ENCODE measurements at places on chromosomes 4 and X. TPM values are rescaled to one million over a fixed set of nuclear protein-coding genes. Genes with fewer than 3 reads are reported as not detected.

- H3K4me3 ChIP-seq: no peak overlapping the region
- DNase-seq: no peak
- peaks cover 21% of the 10 kb centered on the region for H3K27me3 ChIP-seq
Measured at GRCh38 chr4:182835006-182835740, 82.0 kb downstream of the DCTD start.

DNA sequence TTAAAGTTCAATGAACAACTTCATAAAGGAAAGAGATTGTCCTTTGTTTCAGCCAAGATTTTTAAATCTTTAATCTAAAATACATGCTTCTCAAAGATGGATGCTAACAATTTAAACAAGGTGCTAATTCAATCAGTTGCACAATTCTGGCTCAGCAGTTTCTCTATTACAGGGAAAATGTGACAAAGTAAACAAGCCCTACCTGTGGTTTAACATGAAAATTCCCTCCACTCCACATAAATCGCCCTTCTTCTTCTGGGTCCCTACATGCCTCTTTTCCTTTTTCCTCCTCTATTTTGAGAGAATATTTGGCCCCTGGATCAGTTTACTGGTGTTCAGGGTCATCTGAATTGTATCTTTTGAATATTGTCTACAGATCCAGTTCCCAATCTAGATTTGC lies 80.6 kb downstream of the FRYL start:
- no peak overlapping the region for H3K4me3 ChIP-seq
- no peak overlapping the region for H3K27ac ChIP-seq
- no peak for DNase-seq
- no peaks in the 10 kb centered on the region for H3K27me3 ChIP-seq

Gene FREM3
- total RNA-seq: not detected

Gene UTP14A
- 37.0 TPM for total RNA-seq

Gene ZAR1
- total RNA-seq: not detected

DNA sequence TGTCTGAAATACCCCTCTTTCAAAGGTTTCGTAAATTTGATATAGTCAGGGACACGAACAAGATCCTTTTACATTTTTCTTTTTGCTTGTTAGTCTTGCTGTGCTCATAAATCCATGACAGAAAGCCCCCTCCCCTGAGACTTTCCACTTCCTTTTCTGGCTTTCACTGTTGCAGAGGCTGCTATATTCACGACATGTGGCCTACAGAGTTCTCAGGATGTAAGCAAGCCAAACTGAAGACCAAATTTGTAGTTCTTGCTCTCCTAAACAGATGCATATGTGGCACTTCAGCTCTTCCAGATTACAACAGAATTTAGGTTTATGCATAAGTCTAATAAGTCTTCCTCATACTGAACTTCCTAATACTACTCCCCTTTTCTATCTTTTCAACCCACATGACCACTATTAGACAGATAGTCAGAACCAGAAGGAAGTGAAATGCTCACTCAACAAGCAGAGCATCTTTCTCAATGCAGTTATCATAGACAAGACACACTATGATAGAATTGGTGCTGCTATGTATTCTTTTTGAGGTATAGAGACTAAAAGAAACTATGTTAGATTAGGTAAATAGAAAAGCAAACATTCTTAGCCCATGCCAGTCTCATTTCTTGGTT lies 15.0 kb downstream of the BTK start:
- no peaks in the 10 kb centered on the region for H3K36me3 ChIP-seq
- no peak overlapping the region for H3K27ac ChIP-seq
- no peak for DNase-seq
- H3K4me3 ChIP-seq: no peak overlapping the region
- peaks cover 12% of the 10 kb centered on the region for H3K27me3 ChIP-seq

GRCh38 chr4:80336582-80336981 lies 1.1 kb downstream of the CFAP299 start:
- H3K4me3 ChIP-seq: no peak overlapping the region
- no peak for DNase-seq
- H3K4me1 ChIP-seq: peaks cover 10% of the 10 kb centered on the region
- H3K36me3 ChIP-seq: no peaks in the 10 kb centered on the region
- peaks cover 22% of the 10 kb centered on the region for H3K27me3 ChIP-seq

GRCh38 chr4:121072224-121073003 lies at the start of gene NDNF:
Gene NDNF (minus strand): TSS chr4:121072535. CDS start chr4:121045837, 26,698 bp downstream.
- peaks cover 21% of the 10 kb centered on the region for H3K4me1 ChIP-seq
- H3K36me3 ChIP-seq: no peaks in the 10 kb centered on the region
- no peak for DNase-seq
- H3K27ac ChIP-seq: no peak within 1 kb of the TSS
- peak within 1 kb of the TSS; percentile 79 for H3K4me3 ChIP-seq

GRCh38 chrX:101693476-101693875 lies 33.8 kb upstream of the ARMCX2 start:
- peaks cover 1% of the 10 kb centered on the region for H3K4me1 ChIP-seq
- DNase-seq: no peak
- no peaks in the 10 kb centered on the region for H3K36me3 ChIP-seq
- H3K4me3 ChIP-seq: no peak overlapping the region

Gene COX7B
- total RNA-seq: 279 TPM

Gene CFAP47
- total RNA-seq: not detected

DNA sequence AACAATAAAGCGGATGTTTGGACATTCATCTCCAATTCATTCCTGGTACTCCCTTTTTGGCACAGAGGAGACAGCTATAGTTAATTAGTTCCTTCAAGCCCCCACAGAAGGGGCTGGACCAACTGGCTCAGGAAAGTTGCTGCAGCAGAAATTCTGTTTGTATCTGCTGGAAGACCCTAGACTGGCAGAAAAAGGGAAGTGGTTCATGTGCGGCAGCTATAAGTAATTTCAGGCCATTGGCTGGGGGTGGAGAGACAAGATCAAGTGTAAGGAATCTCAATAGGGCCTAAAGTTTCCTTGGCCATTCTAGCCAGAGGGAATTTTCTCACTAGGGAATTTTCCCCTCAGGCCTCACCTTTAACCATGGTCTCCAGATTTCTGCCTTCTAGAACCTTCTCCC lies 89.9 kb upstream of the DHX15 start:
- H3K4me3 ChIP-seq: no peak overlapping the region
- H3K4me1 ChIP-seq: no peaks in the 10 kb centered on the region
- DNase-seq: no peak
- no peak overlapping the region for H3K27ac ChIP-seq

Gene ANAPC10
- 28.5 TPM for total RNA-seq

Gene CLIC2
- 1.0 TPM for total RNA-seq

GRCh38 chrX:135307171-135307570 lies 2.1 kb upstream of the ETDC start:
- H3K4me1 ChIP-seq: peaks cover 4% of the 10 kb centered on the region
- H3K27me3 ChIP-seq: no peaks in the 10 kb centered on the region
- no peak overlapping the region for H3K4me3 ChIP-seq
- no peak overlapping the region for H3K27ac ChIP-seq
- no peak for DNase-seq

- H3K27ac ChIP-seq: no peak overlapping the region
- no peaks in the 10 kb centered on the region for H3K27me3 ChIP-seq
- no peaks in the 10 kb centered on the region for H3K4me1 ChIP-seq
- no peak overlapping the region for H3K4me3 ChIP-seq
- peaks cover 1% of the 10 kb centered on the region for H3K36me3 ChIP-seq
Measured at GRCh38 chrX:78822157-78822690, 74.7 kb downstream of the LPAR4 start.

DNA sequence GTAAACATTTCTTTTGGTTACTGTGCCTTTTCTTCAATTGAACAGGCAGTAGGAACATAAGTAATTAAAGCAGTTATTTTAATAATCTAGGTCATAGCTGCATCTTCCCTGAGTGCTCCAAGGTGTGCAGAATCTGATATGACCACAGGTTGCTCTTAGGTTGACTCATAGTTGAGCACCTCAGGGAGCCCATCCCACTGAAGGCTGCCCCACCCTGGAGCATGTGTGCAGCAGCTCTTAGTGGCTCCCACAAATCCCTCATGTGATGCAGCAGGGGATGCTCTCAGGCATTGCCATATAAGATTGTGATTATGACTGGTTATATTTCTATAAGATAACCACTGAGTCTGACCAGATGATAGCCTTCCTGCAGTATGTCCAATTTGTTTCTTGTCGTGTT lies 72.3 kb downstream of the ZNF518B start:
- no peaks in the 10 kb centered on the region for H3K4me1 ChIP-seq
- peaks cover 5% of the 10 kb centered on the region for H3K27me3 ChIP-seq
- H3K27ac ChIP-seq: no peak overlapping the region

GRCh38 chr4:104492183-104492771 lies 2.4 kb downstream of the CXXC4 start:
- H3K36me3 ChIP-seq: no peaks in the 10 kb centered on the region
- no peak overlapping the region for H3K27ac ChIP-seq
- DNase-seq: no peak
- H3K4me3 ChIP-seq: peak overlapping the region; percentile 42
- H3K4me1 ChIP-seq: peaks cover 22% of the 10 kb centered on the region
- peaks cover 79% of the 10 kb centered on the region for H3K27me3 ChIP-seq

GRCh38 chr4:176186671-176187395 lies 8.6 kb downstream of the SPATA4 start:
- no peak overlapping the region for H3K4me3 ChIP-seq
- no peaks in the 10 kb centered on the region for H3K4me1 ChIP-seq
- peaks cover 53% of the 10 kb centered on the region for H3K27me3 ChIP-seq
- DNase-seq: no peak
- H3K36me3 ChIP-seq: no peaks in the 10 kb centered on the region

Gene ATG4A
- total RNA-seq: 9.9 TPM

DNA sequence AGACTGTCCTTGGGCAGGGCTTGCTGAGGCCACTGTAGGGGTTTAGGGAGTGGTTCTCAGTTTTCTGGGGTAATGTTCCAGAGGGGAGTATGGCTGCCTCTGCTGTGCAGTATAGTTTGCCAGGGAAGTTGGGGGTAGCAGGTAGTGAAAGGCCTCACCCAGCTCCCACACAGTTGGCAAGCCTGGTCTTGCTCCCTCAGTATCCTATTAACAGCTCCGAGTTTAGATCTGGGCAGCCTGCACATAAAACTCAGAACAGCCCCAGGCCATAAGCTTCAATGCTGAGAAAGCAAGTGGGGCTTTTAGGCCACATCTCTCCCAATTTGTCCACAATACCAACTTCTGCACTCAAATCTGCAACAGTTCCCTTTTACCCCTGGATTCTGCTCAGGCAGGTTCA lies 205.2 kb downstream of the GALNTL6 start:
- no peak for DNase-seq
- H3K4me3 ChIP-seq: no peak overlapping the region
- H3K27ac ChIP-seq: no peak overlapping the region
- H3K36me3 ChIP-seq: no peaks in the 10 kb centered on the region
- H3K4me1 ChIP-seq: no peaks in the 10 kb centered on the region

Gene RS1
- not detected for total RNA-seq

Gene CCKAR
- total RNA-seq: not detected

GRCh38 chr4:154456240-154456639 lies 35.4 kb downstream of the DCHS2 start:
- DNase-seq: no peak
- H3K4me3 ChIP-seq: no peak overlapping the region
- peaks cover 11% of the 10 kb centered on the region for H3K27me3 ChIP-seq
- H3K36me3 ChIP-seq: no peaks in the 10 kb centered on the region
- no peak overlapping the region for H3K27ac ChIP-seq

DNA sequence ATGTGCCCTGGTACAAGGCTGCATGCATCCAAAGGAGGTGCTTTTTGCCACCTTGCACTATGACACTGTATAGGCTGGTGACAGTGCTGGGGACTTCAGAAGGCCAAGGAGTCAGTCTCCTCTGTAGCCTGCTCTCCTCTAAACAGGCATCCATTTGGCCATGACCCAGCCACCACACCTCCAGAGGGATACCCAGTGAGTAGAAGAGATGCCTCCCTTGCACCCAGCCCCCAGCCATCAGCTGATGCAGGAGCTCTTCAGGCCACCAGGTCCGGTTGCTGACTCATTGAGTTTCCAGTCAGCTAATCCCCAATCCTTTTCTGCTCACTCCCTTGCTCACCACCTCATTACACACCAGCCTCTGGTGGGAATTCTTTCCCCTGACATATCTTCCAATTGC lies 99.8 kb downstream of the PJA1 start:
- H3K27ac ChIP-seq: no peak overlapping the region
- H3K4me1 ChIP-seq: no peaks in the 10 kb centered on the region
- H3K27me3 ChIP-seq: no peaks in the 10 kb centered on the region

Gene ITIH6
- total RNA-seq: not detected

Gene EPHA5
- total RNA-seq: not detected

- DNase-seq: no peak
- H3K4me1 ChIP-seq: no peaks in the 10 kb centered on the region
- H3K4me3 ChIP-seq: no peak overlapping the region
- no peak overlapping the region for H3K27ac ChIP-seq
Measured at GRCh38 chr4:156132196-156132595, 178.5 kb upstream of the CTSO start.

- H3K4me1 ChIP-seq: no peaks in the 10 kb centered on the region
- no peak overlapping the region for H3K4me3 ChIP-seq
- DNase-seq: no peak
- no peaks in the 10 kb centered on the region for H3K27me3 ChIP-seq
Measured at GRCh38 chr4:147220833-147221232, 260.1 kb upstream of the EDNRA start.

Measured in activated CD8-positive, alpha-beta memory T cell treated with anti-CD3 and anti-CD28 coated beads, Interleukin-2, amount 10 ng/mL, durations not matched to agents 7 days and 5 days (primary cell).